ENCODE measurements at places on chromosomes 6 and 20. TPM values are rescaled to one million over a fixed set of nuclear protein-coding genes. Genes with fewer than 3 reads are reported as not detected.

The OGFR gene
- 24.1 TPM for total RNA-seq

The SLC22A16 gene
- total RNA-seq: not detected

The HRH3 gene
- total RNA-seq: 0.82 TPM

The FAM229B gene
- 24.1 TPM for total RNA-seq

The TCP11 gene
- 0.41 TPM for total RNA-seq

The AIF1 gene
- total RNA-seq: 6.9 TPM

The BTN1A1 gene
- not detected for total RNA-seq
